ENCODE measurements at places on chromosomes 12 and 14.

DNA sequence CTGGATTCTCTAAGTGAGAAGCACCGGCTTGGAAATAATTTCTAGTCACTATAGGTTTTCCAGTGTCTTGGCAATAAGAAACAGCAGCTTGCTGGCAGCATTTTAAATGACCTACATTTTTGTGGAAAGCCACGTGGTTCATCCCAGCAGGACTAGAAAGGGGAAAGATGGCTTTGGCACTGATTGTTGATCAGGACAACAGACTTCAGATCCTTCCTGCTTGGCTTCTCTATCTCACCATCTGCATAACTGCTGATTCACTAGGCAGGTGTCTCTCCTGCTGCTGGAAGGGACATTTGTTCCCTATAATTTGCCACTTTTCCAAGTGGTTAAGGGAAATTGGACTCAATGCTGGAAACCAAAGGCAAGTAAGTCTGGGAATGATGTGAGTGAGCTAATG, 131.0 kb downstream of the TTC8 start:
- no peak for DNase-seq

DNA sequence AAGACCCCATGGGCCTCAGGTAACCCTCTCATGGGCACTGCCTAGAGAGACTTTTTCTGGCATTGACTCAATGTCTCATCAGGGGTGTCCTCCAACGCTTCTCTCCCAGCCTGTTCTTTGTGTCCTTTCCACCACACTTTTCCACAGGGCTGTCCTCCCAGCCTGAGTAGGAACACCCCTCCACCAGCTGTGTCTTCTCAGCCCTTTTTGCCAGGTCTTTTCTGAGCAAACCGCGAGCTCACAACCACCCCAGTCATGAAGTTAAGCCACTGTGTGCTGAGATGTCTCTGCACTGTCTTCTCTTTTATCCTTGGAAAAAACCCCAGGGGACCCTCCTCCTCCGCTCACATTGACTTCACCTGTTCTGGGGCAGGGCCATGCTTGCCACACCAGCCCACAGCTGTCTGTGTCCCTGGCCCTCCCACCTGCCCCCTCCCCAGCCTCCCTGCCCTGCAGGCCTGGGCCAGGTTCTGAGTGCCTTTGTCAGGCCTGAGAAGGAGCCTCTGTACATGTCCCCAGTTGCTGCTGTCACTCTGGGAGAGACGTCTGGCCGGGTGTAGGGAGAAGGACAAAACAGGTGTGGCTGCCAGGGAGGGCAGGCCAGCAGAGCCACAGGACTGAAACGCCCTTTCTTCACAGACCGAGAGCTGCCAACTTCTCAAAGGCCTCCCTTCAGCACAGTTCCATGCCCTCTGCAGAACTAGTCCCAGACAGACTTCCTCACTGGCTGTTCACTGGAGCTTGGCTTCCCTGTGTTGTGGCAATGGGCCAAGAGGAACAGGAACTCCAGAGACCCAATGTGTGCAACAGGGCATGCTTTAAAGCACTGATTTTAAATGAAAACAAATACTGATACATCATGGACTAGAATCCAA, 50.5 kb upstream of the PNMA1 start:
- no peak for DNase-seq

DNA sequence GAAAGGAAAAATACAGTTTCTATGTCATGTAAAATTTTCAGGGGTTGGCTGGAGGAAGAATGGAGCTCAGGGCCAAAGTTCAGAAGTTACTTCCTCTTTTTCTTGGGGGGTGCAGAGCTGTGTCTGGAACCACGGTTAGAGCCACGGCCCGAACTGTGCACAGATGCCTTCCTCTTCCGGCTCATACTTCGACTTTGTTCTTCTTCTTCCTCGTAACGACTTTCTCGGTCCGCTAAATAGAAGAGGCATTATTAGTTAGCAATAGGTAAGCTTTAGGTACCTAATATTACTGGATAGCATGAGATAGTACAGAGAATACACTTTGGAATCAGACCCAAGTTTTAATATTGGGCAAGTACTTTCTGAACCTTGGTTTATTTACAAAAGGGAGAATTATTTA, 31.2 kb downstream of the SUPT16H start:
- no peak for DNase-seq

DNA sequence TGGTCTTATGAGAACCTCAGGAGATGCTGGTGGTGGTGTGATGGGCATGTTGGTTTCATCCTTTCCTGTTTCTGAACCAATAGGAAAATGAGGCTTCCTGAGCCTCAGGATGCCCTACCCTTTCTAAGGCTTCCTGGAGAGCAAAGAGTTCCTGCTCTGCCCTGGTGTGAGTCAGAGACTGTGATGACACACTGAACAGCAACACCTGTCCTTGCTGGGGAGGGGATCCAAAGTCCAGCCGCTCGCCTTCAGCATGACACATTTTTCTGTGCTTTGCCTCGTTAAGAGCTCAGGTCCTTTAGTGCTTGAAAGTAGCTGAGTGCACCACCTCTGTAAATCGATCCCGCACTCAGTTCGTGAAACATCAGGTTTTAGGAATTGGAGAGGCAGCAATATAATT, 116.0 kb downstream of the CACNA1C start:
- DNase-seq: no peak

GRCh38 chr14:53888535-53889386, 67.9 kb downstream of the BMP4 start:
- DNase-seq: no peak

- peak; percentile 84 for DNase-seq
Observed at GRCh38 chr12:54596526-54596946, 8.1 kb upstream of the PPP1R1A start.

DNA sequence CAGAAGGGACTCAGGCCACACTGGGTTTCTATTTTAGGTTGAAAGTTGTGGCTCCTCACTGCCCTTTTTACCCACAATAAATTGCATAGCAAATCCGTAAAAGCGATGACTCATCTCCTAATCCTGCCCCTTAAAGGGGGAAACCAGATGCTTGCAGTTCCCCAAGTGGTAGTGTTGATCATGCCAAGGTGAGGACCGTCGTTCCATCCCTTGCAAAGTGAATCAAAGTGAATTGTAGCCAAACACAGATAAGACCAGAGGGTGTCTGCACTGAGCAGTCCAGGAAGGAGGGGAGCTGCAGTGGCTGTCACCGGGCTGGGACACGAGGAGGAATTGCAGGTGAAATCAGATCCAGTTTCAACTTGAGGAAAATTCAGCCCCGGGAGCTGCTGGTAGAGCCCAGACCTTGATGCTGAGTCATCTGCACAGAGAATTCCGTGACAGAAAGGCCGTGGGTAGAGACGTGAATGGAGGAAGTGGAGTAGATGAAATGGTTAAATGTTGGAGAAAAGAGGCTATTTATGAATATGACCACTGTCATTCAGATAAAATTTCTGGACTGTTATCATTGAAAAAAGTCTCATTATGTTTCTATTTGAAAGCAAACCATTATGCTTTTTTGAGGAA, 44.2 kb upstream of the MMP17 start:
- DNase-seq: no peak

- no peak for DNase-seq
Observed at GRCh38 chr12:123522164-123522563, 11.4 kb downstream of the RILPL1 start.

DNA sequence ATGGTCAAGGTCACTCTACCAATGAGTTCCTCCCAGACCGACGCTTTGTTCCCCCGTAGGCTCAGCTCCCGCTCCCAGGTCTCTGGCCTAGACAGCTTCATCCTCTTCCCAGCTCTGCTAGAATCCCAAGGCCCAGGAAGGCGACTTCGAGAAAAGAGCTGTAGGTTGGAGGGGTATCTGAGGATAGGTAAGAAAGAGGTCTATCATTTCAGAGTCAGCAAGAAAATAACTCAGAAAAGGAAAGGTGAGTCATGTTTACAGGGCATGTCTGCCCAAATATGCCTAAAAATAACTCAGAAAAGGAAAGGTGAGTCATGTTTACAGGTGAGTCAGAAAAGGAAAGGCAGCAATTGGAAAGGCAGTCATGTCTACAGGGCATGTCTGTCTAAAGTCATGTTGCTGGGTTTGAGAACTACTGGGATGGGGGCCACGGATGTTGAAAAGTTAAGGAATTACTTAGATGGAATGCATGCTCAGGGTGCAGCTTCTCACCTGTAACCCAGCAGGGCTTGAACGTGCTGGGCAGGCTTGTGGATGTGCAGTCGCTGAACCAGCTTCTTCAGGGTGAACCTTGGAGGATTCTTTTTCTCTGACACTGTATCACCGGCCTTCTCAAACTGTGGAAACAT, 12.2 kb downstream of the TEP1 start:
- DNase-seq: no peak

DNA sequence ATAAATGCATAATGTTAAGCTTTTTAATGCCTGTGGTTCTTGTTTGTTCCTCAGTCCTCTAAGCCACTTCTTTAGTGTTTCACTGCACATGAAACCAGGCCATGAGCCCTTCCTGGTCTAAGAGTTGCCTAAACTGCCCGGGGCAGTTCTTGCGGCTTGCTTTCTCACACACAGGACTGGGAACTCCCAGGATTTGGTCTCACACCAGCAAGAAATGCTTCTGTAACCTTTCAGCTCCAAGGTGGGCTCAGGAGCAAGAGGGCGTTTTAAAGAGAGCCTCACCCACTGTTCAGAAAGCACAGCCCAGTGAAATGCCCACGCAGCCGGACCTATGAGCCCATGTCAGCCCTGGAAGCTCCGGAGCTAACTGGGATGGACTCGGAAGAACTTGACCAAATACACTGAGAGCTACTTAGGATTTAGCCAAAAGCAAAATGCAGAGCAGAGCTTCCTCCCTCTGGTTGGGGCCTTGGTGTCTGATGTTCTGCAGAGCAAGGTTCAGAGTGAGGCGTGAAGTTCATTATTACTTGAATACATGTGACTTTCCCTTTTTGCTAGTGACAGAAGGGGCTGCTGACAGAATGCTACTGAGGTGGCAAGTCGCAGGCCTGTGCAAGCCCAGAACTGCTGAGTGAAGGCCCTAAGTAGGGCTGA, 23.4 kb downstream of the SLC25A29 start:
- DNase-seq: no peak

DNA sequence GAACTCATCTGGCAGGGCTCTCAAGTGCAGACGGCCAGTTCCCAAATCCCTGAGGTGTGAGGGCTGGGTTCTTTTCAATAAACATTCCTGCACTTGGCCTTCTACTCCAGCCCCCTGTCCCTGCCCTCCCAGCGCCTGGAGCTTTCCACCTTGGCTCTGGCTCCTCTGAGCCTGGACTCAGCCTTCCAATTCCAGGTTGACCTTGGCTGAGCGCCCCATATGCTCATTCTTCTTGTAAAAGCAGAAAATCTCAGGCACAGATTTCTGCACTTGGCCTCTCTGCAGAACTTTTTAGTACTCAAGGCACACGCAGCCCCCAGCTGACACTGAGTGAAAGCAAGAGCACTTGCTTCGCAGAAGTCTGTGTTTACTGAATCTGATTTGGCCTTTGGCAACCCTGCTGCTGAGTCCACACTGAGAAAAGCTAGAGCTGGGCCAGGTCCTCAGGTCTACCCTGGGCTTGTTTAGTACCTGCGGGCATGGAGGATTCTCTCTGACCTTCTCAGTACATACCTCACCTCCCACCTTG, 222.7 kb downstream of the MSRB3 start:
- DNase-seq: peak; percentile 85

- DNase-seq: no peak
Observed at GRCh38 chr12:28780096-28780495, 369.0 kb upstream of the FAR2 start.

DNA sequence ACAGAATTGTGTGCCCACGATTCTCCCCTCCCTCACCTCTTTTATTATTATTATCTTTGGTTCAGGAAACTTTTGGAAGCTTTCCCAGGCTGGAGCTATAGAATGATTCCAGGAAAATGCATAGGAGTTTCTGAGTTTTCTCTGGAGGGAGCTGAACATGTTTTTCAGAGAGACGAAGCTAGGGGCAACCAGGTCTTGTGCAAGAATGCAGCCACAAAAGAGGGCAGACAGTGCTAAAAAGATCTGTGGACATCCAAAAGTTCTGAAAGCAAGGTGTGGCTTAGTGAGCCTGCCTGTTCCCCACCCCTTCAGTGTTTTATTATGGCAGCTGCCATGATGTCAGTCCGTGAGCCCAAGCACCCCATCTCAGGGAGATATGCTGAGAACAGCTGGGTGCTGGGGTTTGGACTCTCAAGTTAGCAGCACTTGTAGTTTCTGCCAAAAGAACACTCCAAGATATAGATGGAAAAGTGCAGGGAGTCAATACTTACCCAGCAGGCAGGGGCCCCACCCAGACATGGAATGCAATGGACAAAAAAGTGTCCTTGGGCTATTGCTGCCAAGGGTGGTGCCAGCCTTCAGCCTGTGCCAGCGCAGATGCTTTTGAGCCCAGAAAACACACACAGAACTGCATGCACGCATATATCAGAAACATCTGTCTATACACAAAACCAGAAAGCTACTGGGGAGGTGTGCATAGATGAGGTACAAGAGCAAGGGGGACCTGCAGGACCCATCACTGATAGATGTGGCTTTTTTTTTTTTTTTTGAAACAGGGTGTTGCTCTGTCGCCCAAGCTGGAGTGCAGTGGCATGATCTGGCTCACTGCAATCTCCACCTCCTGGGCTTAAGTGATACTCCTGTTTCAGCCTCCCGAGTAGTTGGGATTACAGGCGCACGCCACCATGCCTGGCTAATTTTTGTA, 17.0 kb upstream of the IRF2BPL start:
- peak; percentile 54 for DNase-seq

DNA sequence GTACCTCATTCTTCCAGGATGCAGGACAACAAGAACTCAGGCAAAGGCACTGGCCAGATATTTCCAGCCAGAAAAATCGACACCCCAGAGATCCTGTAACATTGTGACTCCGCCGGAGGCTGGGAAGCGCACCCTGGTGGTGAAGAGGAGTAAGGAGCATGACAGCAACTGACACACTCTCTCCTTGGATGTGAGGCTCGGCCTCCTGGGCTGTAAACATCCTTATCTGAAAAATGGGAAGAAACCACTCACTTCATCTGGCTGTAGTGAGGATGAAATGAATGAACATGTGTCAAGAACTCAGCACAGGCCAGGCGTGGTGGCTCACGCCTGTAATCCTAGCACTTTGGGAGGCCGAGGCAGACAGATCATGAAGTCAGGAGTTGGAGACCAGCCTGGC, 27.5 kb downstream of the TCHP start:
- no peak for DNase-seq

- DNase-seq: no peak
Observed at GRCh38 chr12:46659032-46659650, 166.7 kb downstream of the SLC38A4 start.

DNA sequence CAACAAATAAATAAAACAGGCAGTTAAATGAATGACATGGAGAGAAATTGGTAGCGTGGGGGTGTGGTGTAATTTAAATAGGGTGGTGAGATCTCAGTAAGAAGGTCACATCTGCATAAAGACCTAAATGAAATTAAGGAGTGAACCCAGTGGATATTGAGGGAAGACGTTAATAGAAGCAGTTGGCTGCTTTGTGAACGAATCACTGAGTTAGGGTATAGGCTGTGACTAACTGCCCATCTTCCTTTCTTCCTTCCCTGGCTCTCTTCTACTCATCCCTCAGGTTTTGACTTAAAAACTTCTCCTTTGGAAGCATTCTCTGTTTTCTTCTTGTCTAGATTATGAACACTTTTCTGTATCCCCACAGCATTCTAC, 64.7 kb downstream of the BTG1 start:
- no peak for DNase-seq

GRCh38 chr14:38745861-38746260, 357.2 kb downstream of the SEC23A start:
- no peak for DNase-seq

- DNase-seq: no peak
Observed at GRCh38 chr12:94012590-94012989, 135.8 kb upstream of the PLXNC1 start.

All from testis (tissue), 5 donors.